ENCODE measurements at places on chromosomes 7 and 10. TPM values are rescaled to one million over a fixed set of nuclear protein-coding genes. Genes with fewer than 3 reads are reported as not detected.

Gene FAS
- total RNA-seq = 17.6 TPM

Gene MSMB
- total RNA-seq = not detected

Gene SPDYE8
- not detected for total RNA-seq

GRCh38 chr7:99155211-99155610, 11.3 kb upstream of the SMURF1 start:
- peak; percentile 14 for DNase-seq

DNA sequence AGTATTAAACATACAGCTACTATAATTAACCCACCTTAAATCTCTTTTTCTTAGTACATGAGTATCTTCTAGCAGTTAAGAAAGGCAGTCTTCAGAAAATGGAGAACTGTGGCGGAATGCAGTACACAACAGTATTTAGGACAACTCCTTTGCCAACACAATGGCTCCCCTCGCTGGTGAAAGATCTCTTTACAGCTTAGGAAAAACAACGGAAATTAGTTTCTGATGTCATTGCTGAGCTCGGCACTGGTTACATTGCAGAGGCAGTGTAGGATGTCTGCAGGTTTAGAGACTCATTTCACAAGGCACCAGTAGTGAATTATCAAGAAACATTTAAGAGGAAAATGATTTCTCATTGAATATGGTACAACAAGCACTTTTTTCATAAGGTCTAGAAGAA, 43.4 kb downstream of the GLRX3 start:
- no peak for DNase-seq

- peak; percentile 78 for DNase-seq
These were observed 147.3 kb downstream of the PFKFB3 start for GRCh38 chr10:6349846-6350535.

DNA sequence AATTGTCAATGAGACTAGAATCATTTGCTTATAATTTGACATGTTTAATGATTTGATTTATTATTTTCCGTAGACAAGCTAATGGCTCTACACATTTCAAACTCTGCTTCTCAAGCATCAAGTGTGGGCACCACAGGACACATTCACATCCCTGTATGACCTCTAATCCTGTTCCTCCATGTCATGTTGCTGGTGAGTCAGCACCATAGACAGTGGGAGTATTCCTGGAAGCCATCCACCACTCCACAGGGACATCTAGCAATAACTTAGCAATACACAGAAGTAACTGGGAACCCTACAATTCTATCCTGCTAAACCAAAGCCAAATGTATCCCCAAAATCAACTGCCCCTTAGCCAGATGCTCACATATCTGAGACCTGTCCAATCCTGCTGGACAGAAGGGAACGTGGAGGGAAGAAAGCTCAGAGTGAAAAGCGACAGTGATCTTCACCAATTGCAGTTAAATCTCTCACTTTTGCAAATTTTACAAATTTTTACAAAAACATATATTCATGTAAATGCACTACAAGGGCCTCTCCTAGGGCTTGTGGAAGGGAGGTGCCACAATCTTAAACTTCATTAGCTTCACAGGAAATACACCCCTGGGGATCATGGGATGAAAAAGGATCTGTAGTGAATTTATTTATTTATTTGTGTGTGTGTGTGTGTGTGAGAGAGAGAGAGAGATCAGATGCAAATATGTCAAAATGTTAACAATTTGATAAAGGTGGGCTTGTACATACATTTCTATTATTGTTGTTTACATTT, 126.5 kb downstream of the GFRA1 start:
- DNase-seq = peak; percentile 60

DNA sequence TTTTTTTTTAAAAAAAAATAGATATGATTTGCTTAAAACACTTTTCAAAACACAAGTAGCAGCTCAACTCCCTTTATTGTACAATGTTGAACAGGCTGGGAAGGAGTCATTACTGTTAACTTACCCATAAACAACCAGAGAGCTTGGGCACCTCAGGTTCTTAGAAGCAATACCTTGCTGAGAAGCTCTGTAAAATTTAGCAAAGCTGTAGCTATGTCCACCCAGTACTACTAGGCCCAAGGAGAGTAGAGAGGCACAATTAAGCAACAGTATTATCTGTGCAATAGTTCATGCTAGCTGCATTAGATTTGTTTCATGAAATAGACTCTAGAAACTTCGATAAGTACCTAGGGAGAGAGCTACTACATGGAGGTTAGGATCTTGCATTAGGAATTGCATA, 32.0 kb downstream of the SEMA3A start:
- DNase-seq = no peak

- no peak for DNase-seq
These were observed 98.1 kb downstream of the MYOF start for GRCh38 chr10:93384006-93384405.

DNA sequence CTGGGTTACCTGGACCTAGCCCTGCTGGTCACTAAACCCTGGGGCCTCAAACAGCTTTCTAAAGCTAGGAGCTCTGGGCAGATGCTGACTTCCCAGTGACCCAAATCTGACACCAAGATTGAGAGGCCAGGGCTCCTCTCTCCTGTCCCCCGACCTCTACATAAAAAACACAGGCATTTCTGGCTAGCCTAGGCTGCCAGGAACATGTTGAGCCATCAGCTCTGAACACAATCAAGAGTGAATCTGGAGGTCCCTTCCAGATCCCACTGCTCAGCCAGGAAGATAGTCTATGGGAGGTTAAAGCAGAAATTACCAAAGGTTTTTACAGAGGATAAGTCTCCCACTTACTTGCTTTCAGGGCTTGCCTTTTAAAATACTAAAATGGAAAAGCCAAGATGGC, 22.1 kb upstream of the PDE1C start:
- no peak for DNase-seq

DNA sequence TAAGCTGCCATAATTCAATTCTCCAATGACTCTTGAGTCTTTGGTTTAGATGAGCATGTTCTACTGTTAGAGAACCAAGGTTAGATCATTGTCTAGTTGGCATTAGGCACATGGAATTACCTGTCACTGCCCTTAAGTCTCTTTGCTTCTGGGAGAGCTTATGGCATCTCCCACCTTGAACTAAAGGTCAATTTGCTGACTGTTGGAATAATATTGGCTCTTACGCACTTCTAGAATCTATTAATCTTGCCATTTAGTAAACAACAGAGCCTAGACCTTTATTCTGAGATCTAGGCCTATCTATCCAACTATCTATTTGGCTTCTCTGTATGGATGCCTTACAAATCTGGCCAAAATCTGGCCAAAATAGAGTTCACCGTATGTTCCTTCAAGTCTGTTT, 232.0 kb downstream of the STK31 start:
- no peak for DNase-seq

Data from esophagus muscularis mucosa (tissue), 4 donors.